ENCODE measurements at places on chromosomes 16 and 17.

DNA sequence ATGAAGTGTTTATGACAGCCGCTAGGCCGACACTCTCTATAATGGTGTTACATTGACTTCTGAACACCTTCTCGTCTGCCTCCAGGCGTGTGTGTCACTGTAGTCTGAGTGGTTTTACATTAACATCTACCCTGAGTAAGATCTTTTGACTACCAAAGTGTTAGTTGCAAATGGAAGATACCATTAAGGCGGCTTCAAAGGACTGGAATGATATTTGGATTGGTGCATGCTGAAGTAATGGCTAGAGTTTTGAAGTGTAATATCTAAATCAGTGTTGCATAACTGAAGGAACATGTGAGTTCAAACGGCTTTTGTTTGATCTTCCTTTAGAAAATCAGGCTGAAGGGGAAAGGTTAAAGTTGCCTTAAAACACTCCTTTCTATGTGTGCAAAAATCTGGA lies 52.2 kb downstream of the BCAS3 start:
- no peak overlapping the region for H3K27ac ChIP-seq
- no peak for DNase-seq
- H3K4me1 ChIP-seq = no peaks in the 10 kb centered on the region
- no peaks in the 10 kb centered on the region for H3K27me3 ChIP-seq
- no peaks in the 10 kb centered on the region for H3K36me3 ChIP-seq
- H3K4me3 ChIP-seq = no peak overlapping the region

- no peaks in the 10 kb centered on the region for H3K27me3 ChIP-seq
- H3K36me3 ChIP-seq = no peaks in the 10 kb centered on the region
- peak overlapping the region; percentile 80 for H3K27ac ChIP-seq
- H3K4me1 ChIP-seq = peaks cover 13% of the 10 kb centered on the region
- H3K4me3 ChIP-seq = peak overlapping the region; percentile 94
- DNase-seq = peak; percentile 38
These were observed 493 bp downstream of the PLSCR3 start for GRCh38 chr17:7393613-7394451.

DNA sequence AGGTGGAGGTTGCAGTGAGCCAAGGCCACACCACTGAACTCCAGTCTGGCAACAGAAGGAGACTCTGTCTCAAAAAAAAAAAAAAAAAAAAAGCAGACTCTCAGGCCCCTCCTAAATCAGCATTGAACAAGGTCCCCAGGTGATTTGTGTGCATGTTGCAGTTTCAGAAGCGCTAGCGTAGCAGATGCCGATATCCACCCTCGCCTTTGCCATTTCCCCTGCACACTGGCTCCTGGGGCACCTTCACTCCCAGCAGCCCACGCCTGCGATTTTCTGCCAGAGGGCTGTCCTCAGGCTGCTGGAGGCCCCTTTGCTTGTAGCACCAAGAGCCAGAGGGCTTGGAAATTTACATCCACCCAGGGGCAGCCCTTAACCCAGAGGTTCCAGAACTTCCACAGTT lies 95.6 kb downstream of the WSCD1 start:
- DNase-seq = no peak
- H3K4me3 ChIP-seq = no peak overlapping the region
- H3K36me3 ChIP-seq = no peaks in the 10 kb centered on the region
- no peak overlapping the region for H3K27ac ChIP-seq
- H3K4me1 ChIP-seq = no peaks in the 10 kb centered on the region

- DNase-seq = no peak
- no peak overlapping the region for H3K4me3 ChIP-seq
- H3K27me3 ChIP-seq = no peaks in the 10 kb centered on the region
- H3K4me1 ChIP-seq = no peaks in the 10 kb centered on the region
- H3K27ac ChIP-seq = no peak overlapping the region
These were observed 111.4 kb downstream of the METRNL start for GRCh38 chr17:83190601-83191387.

DNA sequence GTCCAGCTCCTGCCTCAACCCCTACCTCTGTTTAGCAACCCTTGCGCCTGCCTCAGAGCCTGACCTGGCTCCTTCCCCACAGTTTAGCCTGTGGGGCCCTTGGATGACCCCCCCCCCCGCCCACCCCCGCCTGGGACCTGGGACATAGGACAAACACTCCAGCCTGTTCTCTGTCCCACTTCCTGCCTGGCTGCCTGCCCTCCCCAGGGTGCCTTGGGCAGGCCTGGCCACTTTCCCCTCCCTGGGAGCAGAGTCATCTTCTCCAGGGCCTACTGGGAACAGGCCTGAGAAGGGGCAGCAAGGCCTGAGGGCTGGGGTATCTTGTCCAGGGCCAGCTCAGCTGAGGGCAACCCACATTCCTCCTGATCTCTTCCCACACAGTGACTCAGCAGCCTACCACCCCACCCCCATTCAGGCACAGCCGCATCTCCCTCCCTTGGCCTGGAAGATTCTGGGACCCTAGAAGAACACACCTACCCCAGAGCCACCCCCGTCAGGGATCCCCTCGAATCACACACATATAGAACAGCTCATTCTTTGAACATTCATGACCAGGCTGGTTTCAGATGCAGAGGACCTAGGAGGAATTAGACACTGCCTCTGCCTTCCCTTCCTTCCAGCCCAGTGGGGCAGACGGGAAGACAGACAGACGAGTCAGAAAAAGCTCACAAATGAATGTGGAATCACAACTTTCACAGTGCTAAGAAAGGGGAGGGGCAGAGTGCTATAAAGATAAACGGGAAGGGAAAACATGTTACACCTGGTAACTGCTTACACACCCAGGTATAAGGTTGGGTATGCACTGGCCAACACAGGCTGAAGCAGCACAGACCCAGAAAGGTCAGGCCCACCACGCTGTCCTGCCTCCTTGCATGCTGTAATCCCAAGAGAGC lies 6.0 kb downstream of the FHOD1 start:
- H3K27me3 ChIP-seq = no peaks in the 10 kb centered on the region
- DNase-seq = peak; percentile 42
- H3K4me3 ChIP-seq = no peak overlapping the region
- peaks cover 20% of the 10 kb centered on the region for H3K36me3 ChIP-seq
- H3K27ac ChIP-seq = peak overlapping the region; percentile 80

GRCh38 chr16:74485916-74486315 lies 64.6 kb upstream of the CLEC18B start:
- peak overlapping the region; percentile 55 for H3K27ac ChIP-seq
- peaks cover 94% of the 10 kb centered on the region for H3K36me3 ChIP-seq
- no peak overlapping the region for H3K4me3 ChIP-seq
- H3K27me3 ChIP-seq = no peaks in the 10 kb centered on the region

DNA sequence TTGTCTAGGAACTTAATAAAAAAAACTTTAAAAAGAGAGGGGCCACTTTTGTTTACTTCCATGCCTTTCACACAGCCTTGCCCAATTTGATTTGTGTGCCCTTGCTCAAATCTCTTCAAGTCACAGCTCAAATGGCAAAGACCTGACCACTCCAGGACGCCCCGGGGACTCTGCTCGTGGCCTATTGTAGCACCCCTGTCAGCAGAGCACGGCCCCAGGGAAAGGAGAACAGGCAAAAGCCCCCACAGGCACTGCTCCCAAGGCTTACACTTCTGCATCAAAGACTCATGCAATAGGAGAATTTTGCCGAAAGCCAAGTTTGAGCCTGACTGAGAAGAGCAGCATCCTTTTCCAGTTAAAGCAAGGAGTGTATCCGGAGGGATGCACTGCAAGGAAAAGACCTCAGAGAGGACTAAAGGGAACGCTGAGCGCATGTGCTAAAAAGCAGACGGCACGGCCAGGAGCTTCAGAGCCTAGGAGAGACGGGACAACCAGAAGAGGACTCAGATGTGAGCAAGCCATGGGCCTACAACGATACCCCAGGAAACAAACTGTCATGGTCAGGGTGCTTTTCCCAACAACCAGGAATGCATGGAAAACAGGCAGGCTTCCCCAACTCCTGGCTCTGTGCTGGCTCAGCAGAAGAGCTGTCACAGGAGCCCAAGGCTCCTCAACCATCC lies 8.2 kb downstream of the CREBBP start:
- H3K4me3 ChIP-seq = no peak overlapping the region
- H3K27me3 ChIP-seq = no peaks in the 10 kb centered on the region
- H3K4me1 ChIP-seq = peaks cover 60% of the 10 kb centered on the region
- peak overlapping the region; percentile 40 for H3K27ac ChIP-seq
- H3K36me3 ChIP-seq = no peaks in the 10 kb centered on the region

DNA sequence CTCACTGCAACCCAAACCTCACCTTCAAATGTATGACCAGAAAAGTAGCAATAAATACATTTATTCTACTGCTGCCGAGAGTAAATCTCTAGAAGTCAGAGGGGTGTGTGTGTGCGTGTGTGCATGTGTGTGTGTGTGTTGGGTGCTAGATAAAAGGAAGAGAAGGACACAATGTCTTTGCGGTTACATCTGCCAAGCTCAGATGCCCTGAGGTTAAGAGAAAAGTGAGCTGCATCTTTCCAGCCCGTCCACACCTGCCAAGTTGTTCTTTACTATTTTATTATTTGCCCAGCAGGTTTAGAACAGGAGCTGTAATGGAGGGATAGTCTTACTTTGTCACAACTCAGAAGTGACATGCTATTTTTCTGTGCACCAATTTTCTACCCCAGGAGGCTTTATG lies 54.5 kb upstream of the ANKFN1 start:
- H3K36me3 ChIP-seq = no peaks in the 10 kb centered on the region
- DNase-seq = no peak
- peaks cover 5% of the 10 kb centered on the region for H3K27me3 ChIP-seq
- no peak overlapping the region for H3K4me3 ChIP-seq
- H3K4me1 ChIP-seq = no peaks in the 10 kb centered on the region
- H3K27ac ChIP-seq = no peak overlapping the region

- no peaks in the 10 kb centered on the region for H3K4me1 ChIP-seq
- H3K36me3 ChIP-seq = peaks cover 4% of the 10 kb centered on the region
- no peak for DNase-seq
- no peak overlapping the region for H3K27ac ChIP-seq
- no peaks in the 10 kb centered on the region for H3K27me3 ChIP-seq
These were observed 26.0 kb downstream of the FCSK start for GRCh38 chr16:70480127-70481105.

GRCh38 chr16:71205482-71206131 lies 24.9 kb downstream of the HYDIN start:
- DNase-seq = no peak
- H3K4me1 ChIP-seq = no peaks in the 10 kb centered on the region
- no peaks in the 10 kb centered on the region for H3K36me3 ChIP-seq
- no peak overlapping the region for H3K27ac ChIP-seq
- H3K27me3 ChIP-seq = no peaks in the 10 kb centered on the region

DNA sequence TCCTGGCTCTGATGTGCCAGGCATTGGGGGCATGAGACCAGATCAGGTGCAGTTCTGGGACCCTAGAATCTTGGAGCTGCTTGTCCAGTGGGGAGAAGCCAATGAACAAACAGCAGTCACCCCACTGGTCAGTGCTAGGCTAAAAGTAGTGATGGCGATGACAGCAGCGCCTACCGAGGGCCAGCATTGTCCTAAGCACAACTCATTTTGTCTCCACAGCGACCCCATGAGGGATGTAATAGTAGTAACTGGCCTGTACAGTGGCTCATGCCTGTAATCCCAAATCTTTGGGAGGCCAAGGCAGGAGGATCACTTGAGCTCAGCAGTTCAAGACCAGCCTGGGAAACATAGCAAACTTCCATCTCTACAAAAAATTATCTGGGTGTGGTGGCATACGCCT lies 6.2 kb downstream of the SMCR8 start:
- H3K27me3 ChIP-seq = no peaks in the 10 kb centered on the region
- no peak overlapping the region for H3K27ac ChIP-seq
- H3K4me3 ChIP-seq = no peak overlapping the region
- DNase-seq = no peak
- peaks cover 10% of the 10 kb centered on the region for H3K4me1 ChIP-seq

GRCh38 chr16:14337303-14338191 lies 266.4 kb downstream of the MRTFB start:
- DNase-seq = no peak
- no peaks in the 10 kb centered on the region for H3K4me1 ChIP-seq
- H3K27ac ChIP-seq = no peak overlapping the region
- H3K36me3 ChIP-seq = no peaks in the 10 kb centered on the region

DNA sequence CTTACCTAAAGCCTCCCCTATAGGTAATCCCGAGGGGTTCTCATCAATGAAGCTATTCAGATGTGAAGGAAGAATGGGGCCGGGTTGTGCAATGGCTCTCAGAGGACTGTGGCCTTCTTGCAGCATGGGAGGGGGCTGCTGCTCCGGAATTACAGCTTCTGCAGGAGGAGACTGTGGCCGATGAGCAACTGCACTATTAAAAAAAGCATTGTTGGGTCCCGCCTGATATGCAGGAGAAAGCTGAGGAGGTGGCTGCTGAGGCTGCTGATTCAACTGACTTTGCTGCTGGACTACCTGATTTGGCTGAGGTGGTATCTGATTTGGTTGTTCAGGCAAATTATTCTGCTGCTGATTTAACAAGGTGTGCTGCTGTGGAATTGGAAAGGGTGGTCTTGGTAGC lies 64.8 kb downstream of the CACNG1 start:
- H3K27me3 ChIP-seq = no peaks in the 10 kb centered on the region
- no peak overlapping the region for H3K27ac ChIP-seq
- no peak for DNase-seq
- no peak overlapping the region for H3K4me3 ChIP-seq

DNA sequence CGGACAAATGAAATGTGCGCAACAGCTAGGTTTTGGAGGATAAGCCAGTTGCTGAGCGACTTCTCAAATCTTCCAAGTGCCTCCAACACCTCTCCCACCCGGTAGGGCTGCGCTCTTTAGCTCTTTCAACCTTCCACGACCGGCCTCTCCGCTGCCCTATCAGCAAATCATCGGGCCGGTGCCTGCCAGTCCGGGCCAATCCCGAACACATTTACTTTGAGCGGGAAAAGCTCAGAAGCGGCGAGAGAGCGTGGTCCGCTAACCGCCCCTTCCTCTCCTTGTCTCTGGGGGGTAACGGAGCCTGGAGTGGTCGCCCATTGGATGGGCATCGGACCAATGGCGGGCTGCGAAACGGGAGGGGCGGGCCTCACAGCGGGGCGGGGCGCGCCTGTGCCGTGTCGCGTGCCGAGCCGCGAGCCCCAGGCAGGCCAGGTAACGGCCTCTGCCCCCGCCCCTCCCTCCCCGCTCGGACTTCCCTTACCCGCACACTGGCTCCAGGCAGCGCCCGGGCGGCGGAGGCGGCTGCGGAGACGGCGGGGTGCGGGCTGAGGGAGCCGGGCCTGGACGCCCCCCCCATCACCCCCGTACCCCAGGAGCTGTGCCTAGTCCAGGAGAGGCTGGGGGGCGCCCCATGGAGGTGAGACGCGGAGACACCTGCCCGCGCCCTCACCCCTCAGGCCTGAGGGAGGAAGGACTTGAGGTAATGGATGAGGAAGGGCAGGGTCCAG lies at the start of gene MEIOC:
TSS of gene MEIOC (plus strand) at position 486 of the 728 bp plus-strand sequence. CDS start at position 632, 146 bp downstream.
- H3K27ac ChIP-seq = no peak within 1 kb of the TSS
- H3K36me3 ChIP-seq = no peaks in the 10 kb centered on the region

GRCh38 chr17:15048933-15049794 lies 216.0 kb downstream of the PMP22 start:
- no peak for DNase-seq
- H3K27ac ChIP-seq = no peak overlapping the region
- H3K4me3 ChIP-seq = no peak overlapping the region
- H3K36me3 ChIP-seq = no peaks in the 10 kb centered on the region

GRCh38 chr17:34670618-34671017 lies 91.2 kb downstream of the TMEM132E start:
- DNase-seq = no peak
- no peak overlapping the region for H3K27ac ChIP-seq
- no peaks in the 10 kb centered on the region for H3K27me3 ChIP-seq

GRCh38 chr17:76697702-76698465 lies 12.9 kb downstream of the MXRA7 start:
- H3K4me3 ChIP-seq = no peak overlapping the region
- no peaks in the 10 kb centered on the region for H3K27me3 ChIP-seq
- H3K36me3 ChIP-seq = no peaks in the 10 kb centered on the region
- H3K4me1 ChIP-seq = peaks cover 19% of the 10 kb centered on the region
- H3K27ac ChIP-seq = peak overlapping the region; percentile 78

- H3K4me1 ChIP-seq = peaks cover 22% of the 10 kb centered on the region
- no peaks in the 10 kb centered on the region for H3K36me3 ChIP-seq
- no peak overlapping the region for H3K27ac ChIP-seq
- peaks cover 23% of the 10 kb centered on the region for H3K27me3 ChIP-seq
- H3K4me3 ChIP-seq = no peak overlapping the region
- DNase-seq = no peak
These were observed 162.4 kb upstream of the TOX3 start for GRCh38 chr16:52709306-52709705.

Data from A673 (cell line).